ENCODE measurements at places on chromosomes 12 and 14.

DNA sequence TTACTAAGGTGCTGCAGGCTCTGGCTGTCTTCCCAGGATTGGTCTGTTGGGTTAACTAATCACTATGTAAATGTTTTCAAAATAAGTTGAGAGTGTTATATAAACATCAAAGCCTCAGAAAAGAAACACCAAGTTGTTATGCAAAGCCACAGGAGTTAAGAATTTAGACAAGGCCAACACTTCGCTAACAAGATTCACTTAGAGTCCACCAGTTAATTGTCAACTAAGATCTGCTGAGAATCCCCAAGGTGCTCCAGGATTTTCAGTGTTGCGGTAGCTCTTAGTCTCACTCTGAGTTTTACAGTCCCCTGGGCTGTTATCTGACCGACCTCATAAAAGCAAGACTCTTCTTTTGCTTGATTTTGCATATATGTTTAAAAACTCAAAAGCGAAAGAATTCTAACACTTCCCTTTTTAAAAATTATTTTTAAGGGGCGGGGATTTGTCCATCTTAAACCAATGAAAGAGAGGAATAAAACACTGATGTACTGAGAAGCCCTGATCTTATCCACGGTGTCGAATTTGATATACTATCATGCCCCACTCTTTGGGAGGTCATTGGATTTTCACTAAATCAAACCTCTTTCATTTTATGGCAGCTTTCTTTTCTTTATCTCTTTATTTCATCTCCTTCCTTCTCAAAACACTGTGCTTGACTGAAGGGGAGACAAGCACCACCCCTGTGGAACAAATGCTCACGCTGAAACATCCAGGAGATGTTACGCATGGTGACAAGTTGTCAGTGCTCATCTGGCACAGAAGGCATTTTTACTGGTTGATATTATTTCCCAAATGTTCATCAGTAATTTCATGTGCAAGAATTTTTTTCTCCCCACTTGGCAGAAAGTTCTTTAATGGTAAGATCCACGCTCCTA lies 7.0 kb downstream of the NIN start:
- no peak for DNase-seq

DNA sequence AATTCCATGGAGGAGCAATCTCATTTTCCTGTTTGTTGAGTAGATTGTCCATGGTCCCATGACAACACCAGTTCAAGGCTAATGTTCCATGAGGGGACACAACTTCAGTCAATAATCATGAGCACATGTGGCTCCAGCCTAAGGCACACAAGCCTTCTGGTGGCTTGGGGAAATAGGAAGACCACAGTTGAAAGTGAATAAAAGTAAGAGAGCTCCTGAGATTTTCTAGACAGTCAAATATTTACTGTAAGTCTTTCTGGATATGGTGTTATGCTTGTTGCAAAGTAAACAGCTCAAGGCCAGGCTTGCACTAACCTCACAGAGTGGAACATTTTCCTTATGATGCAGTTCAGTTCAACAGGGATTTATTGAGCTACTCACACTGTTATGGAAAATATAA lies 206.9 kb upstream of the SLC38A2 start:
- DNase-seq = no peak

- DNase-seq = no peak
These were observed 102.3 kb downstream of the TRMT5 start for GRCh38 chr14:60878536-60878935.

- DNase-seq = no peak
These were observed 36.8 kb downstream of the DAD1 start for GRCh38 chr14:22552001-22552826.

GRCh38 chr14:43647302-43647701 lies 859.8 kb downstream of the FSCB start:
- DNase-seq = no peak

Data from activated T-cell treated with anti-CD3 and anti-CD28 coated beads for 24 hours (primary cell).